Progenitor cell of endocrine pancreas (in vitro differentiated cells): ENCODE measurements at places on chromosomes 2 and 18. TPM values are rescaled to one million over a fixed set of nuclear protein-coding genes. Genes with fewer than 3 reads are reported as not detected.

DNA sequence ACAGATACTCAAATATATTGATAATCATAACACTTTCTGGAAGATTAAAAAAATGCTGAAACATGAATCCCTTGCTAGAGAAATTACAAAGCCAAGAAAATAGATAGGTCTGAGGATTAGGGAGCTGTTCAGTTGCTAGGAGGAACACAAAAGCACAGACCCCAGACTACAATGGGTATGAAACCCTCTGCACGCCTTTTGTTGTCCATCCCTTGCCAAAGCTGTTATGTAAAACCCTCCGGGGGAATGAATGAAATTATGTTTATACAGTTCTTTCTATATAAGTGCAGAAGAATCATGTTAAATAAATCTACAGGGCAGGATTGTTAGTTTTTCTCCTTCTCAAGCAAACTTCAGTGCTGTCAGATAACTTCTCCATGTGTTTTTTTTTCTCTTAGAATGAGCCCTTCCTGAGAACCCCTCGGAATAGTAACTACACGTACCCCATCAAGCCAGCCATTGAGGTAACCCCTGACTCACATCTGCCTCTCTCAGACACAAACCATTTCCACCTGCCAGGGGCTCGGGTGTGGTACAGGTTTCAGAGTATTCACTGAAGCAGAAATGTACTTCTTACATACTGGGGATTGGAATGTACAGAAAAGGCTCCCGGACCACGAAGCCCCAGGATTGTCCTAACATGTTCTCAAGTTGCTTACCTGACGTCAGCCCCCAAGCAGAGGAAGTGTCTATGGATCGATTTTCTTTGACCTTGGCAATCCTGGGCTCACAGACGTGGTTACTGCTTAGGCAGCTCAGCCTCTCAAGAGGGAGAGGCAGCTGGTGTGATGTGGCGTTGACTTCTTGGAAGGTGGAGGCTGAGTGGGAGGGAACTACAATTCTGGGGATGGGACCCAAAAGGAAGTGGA lies 118.0 kb downstream of the PLB1 start:
- no peak for DNase-seq

- no peak for DNase-seq
Measured at GRCh38 chr2:158928965-158929364, 39.5 kb upstream of the TANC1 start.

Gene UBR3
- total RNA-seq, result 36.9 and 41.5 TPM in 2 replicates

- DNase-seq, result no peak
Measured at GRCh38 chr2:71804281-71804751, 343.3 kb downstream of the CYP26B1 start.

Gene IL36B
- not detected in 2 replicates for total RNA-seq

GRCh38 chr2:164620457-164620856 lies 825 bp downstream of the GRB14 start:
- DNase-seq, result no peak

Gene EVA1A
- total RNA-seq, result 10.9 and 11.5 TPM in 2 replicates

Gene BMP10
- total RNA-seq, result not detected in 2 replicates

DNA sequence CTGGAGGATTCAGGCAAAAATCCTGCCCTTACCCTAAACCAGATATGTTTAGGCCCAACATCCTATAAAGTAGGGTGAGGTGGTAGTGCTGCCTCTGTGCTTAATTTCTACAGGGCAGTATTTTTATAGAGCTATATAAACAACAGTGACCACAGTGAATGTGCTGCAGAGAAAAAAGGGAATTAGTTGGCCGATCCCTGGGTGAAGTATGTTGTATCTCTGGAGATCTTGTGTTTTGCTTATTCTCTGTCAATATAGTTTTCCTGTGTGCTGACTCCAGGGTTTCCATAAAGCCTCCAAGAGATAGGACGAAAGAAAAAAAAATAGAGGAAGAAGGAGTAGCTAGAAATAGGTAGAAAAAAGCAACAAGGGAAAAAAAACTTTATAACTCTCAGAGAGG lies 88.9 kb upstream of the THOC1 start:
- no peak for DNase-seq
